ENCODE measurements at places on chromosomes 5 and 9.

DNA sequence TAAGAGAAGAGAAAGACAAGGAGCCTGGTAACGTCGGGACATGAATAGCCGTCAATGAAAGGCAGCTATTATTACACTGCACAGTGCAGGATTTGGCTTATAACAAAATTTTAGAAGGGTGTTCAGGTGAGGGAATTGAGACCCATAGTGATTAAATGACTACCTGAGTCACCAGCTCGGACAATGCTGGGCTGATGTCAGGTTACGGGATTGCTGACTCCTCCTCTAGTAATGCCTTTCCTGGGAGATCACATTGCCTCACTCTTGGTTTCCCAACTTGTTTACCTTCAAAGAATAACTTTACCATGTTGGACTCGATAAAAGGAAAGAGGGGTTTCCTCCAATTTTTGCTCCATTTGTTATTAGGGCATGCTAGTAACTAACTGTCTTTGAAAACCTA, 132.6 kb downstream of the GHR start:
- no peak for DNase-seq

GRCh38 chr9:106560540-106560939, 302.4 kb upstream of the ZNF462 start:
- no peak for DNase-seq

GRCh38 chr9:110580850-110581249, 1.3 kb upstream of the SVEP1 start:
- DNase-seq, result no peak

DNA sequence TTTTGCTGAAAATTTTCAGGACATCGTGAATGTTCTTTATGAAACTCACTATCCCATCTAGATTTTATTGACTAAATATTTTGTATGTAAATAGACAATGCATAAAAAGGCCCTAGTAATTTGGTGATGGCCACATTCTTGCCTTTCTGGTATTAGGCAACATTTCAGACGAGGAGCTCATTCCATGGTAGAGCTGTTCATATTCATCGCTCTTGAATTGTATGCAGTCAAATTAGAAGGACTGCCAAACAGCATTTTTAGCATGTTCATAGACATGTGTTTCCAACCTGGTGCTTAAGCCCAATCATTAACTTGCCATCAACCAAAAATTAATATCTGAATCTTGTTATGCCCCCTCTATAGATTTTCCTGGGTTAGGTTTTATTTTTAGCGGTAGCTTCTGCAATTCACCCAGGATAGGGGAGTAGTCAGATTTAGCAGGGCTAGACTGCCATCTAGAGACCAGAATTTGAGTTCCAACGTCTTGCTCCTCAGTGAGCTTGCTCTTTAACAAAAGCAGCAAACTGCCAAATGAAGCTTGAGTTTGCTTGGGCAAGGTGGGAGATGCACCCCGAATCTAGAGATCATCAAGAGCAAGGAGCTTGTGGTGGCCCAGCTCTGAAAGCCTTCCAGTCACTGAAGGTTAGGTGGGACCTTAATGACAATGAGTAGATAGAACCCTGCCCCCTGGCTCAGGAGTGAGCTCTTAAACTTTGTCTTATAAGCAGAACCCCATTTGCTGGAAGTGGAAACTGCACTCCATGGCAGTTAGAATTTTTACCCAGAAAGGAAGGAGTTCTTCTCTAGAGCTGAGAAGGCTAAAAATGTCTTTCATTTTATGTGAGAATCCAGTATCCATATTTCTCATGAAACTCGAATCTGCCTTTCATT, 456.2 kb downstream of the RASEF start:
- DNase-seq, result peak; percentile 69

- DNase-seq, result no peak
Measured at GRCh38 chr5:167575330-167575729, 716.1 kb upstream of the WWC1 start.

- no peak for DNase-seq
Measured at GRCh38 chr5:122693963-122694362, 80.9 kb upstream of the SNX2 start.

- DNase-seq, result no peak
Measured at GRCh38 chr5:115507681-115508080, 36.9 kb downstream of the FEM1C start.

- DNase-seq, result no peak
Measured at GRCh38 chr9:126407114-126407870, 80.7 kb downstream of the MVB12B start.

DNA sequence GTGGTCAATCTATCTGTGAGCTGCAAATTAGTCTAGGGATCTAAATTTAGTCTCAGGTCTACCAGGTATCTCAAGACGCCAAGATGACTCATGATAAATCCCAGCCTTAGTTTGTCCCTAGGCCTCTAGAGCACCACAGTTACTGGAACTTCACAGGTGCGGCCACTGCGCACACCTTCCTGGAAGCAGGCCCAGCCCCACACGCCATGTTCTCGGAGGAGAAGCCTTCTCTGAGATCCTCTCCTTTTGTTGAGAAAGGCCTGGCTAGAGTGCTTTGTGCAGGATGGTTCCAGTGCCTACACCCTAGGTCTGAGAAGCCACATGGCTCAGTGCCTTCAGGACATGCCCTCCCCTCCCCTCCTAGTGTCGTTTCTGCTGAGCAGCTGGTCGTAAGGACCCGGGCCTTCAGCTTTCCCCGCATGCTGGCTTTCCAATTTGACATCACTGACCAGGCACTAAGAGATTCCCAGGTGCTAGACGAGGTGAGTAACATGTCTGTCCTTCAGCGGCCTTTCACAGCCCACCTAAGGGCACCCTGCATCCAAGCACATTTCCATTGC, 51.9 kb downstream of the IPPK start:
- peak; percentile 21 for DNase-seq

- DNase-seq, result no peak
Measured at GRCh38 chr9:127174386-127175318, 52.2 kb upstream of the ANGPTL2 start.

- DNase-seq, result no peak
Measured at GRCh38 chr5:173858670-173859407, 29.3 kb upstream of the CPEB4 start.

- no peak for DNase-seq
Measured at GRCh38 chr5:179268399-179268952, 76.8 kb downstream of the ADAMTS2 start.

DNA sequence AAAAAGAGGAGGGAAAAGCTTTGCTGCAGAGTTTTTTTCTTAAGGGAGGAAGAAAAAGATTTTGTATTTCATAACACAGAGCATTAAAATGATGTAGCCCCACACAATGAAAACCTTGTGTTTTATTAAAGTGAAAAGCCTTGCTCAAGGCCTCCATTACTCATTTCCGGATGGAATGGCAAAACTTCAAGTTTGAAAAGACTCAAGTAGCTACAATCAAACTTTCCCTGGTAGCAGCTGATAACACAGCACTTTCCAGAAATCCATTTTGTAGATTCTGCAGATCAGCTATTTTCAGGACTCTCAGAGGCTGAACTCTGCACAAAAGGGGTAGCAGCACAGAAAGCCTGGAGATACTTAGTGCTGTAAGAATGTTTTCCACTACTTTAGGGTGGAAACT, 374.8 kb downstream of the NFIB start:
- DNase-seq, result no peak

GRCh38 chr5:124140060-124140459, 606.4 kb downstream of the ZNF608 start:
- no peak for DNase-seq

DNA sequence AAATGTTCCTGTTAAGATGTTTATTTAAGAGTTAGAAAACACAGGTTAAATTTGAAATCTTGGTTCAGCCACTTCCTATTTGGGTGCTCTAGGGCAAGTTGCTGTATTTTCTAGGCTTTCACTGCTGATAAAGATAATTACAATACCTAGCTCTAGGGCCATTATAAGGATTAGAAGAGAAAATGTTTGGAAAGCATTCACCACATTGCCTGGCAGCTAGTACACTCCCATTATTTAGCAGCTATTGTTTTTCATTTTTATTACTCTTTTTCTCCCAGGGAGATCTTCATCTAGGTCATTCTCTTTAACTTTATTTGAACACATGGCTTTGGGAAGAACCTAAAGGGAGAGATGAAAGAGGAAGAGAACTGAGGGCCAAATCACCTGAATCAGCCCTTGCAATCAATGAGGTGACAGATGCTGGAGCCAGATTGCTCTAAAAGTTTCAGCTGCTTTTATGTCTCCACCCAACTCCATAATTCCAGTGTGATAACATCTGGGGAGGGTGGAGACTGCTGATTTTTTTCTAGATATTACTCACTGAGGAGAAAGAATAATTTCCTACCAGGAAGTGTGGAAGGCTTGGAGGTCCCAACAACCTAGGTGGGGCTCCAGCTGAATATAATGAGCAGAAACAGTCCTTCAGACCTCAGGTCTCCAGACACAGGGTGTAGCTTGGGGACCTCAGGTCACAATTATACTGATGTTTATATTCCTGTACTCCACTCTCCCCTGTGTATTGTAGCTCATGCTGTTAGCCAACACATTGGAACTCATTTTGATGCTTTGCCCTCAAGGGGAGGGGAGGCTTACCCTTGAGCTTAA, 640.0 kb downstream of the RAB3C start:
- no peak for DNase-seq

DNA sequence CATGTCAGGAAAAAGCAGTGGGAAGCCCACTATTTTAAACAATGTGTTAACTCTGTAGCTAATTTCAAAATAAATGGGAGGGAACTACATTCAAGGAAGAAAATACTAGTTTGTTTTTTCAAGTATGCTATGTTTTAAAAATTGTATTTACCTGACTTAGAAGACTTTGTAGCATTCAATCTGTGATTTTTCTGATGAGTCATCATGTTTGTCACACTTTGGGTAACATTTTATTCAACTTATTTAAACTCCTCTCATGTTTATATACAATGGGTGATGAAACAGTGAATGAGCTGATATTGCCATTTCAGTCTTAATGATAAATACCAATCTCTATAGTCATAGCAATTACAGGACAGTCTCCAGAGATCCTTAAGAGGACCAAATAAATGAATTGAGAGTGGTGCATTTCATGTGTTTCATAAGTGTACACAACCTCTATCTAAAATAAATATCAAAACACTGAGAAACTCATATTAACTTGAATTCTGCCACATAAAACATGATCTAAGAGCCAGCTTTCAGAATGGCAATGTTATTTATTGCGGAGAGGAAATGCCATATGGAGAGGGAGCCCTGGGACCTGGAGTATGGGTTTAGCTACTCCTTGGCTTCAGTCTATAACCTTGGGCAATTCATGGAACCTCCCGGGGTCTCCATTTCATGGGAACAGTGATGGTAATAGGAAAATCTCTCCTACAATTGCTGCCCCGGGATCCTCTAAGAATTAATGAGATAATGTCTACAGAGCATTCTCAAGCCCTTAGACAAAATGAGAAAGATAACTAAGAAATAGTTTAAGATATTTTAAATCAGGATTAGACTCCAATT, 913.9 kb downstream of the TLE4 start:
- DNase-seq, result no peak

- DNase-seq, result no peak
Measured at GRCh38 chr9:101915482-101915881, 177.0 kb upstream of the GRIN3A start.

DNA sequence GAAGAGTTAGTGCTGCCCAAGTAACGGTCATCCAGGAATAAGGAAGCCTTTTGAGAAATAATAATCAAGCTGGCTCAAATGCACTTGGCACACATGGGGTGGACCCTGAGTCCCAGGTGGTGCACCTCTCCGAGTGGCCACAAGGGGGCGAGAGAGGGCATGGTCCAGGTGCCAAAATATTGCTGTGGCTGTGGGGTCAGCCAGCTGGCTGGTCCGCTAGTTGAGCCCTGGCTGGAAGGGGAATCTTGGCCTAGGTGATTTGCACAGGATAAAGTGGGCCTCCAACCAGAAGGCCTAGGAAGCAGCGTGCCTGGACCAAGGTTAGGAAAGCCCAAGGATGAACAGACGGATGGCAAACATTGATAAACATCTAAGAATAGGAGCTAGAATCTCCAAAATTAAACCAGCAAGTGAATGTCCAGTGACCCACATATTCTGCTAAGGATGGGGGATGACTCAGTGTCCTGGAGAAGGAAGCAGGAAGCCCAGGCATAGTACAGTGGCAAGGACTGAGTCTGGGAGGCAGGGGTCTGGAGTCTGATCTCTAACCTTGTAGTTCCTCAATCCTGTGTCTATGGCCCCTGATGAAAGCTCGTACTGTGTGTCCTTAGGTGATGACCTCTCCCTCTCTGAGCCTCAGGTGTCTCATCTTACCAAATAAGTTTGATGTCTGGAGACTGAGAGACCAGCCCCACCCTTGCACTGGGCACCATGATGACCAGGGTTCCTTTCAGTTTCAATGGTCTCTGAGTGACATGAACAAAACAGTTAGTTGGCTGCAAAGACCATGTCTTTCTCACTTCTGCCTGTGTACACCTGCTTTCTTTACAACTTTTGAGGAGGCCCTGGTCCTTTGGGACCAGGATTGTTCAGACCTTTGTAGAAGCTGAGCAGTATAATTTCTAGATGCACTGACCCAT, 19.2 kb upstream of the SHB start:
- peak; percentile 65 for DNase-seq

GRCh38 chr5:155827949-155828348, 499.0 kb upstream of the SGCD start:
- no peak for DNase-seq

- peak; percentile 38 for DNase-seq
Measured at GRCh38 chr9:31839273-31839672, 545.2 kb upstream of the ACO1 start.

DNA sequence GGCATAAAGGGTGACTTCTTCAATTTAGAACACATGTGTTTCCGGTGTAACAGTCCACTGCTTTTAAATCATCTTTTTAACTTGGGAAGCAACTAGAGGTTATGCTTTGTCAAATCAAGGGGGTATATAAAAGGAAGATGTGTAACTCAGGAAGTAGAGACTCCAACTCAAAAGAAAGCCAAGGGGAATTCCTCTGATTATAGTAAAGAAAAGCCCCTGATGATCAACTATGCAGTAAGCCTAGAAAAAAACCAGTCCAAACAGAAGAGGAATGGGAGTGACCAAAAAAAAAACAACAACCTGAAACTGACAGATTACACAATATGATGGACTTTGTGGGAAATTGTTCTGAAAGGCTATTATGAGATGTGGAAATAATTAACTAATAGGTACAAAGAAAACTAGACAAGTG, 90.3 kb downstream of the AK8 start:
- DNase-seq, result no peak

GRCh38 chr9:13387734-13388067, 108.2 kb upstream of the MPDZ start:
- no peak for DNase-seq

- DNase-seq, result no peak
Measured at GRCh38 chr5:14580398-14581034, 1.1 kb upstream of the OTULINL start.

GRCh38 chr9:121650217-121651007, 1.0 kb upstream of the DAB2IP start:
- peak; percentile 93 for DNase-seq

DNA sequence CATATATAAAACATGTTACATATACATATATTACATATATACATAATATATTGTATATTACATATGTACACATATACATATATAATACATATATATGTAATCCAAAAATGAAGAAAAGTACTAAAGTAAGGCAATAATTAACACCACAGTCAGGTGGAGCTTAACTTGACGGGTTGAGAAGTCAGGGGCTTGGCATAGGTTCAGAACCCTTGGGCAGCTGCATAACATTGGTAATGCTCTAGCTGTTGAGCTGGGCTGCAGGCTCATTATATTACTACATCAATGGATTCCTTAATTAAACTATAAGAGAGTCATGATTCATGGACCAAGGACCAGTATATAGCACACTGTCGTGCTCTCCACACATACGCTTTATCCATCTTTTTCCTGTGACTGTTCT, 435.2 kb upstream of the ADAMTS16 start:
- no peak for DNase-seq

Measured in left hindlimb (tissue), 1 donor.